ENCODE measurements at places on chromosomes 13 and 19. TPM values are rescaled to one million over a fixed set of nuclear protein-coding genes. Genes with fewer than 3 reads are reported as not detected.

- no peaks in the 10 kb centered on the region for H3K27me3 ChIP-seq
- H3K4me3 ChIP-seq = no peak overlapping the region
- no peak for DNase-seq
- H3K36me3 ChIP-seq = peaks cover 34% of the 10 kb centered on the region
- H3K4me1 ChIP-seq = no peaks in the 10 kb centered on the region
These were observed 126.7 kb downstream of the STARD13 start for GRCh38 chr13:33158816-33159215.

DNA sequence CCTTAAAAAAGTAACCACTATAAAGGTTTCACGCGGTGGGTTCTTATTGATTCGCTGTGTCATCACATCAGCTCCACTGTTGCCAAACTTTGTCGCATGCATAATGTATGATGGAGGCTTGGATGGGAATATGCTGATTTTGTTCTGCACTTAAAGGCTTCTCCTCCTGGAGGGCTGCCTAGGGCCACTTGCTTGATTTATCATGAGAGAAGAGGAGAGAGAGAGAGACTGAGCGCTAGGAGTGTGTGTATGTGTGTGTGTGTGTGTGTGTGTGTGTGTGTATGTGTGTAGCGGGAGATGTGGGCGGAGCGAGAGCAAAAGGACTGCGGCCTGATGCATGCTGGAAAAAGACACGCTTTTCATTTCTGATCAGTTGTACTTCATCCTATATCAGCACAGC lies 30.6 kb downstream of the FGF9 start:
- DNase-seq = no peak
- H3K27ac ChIP-seq = no peak overlapping the region
- H3K4me1 ChIP-seq = peaks cover 12% of the 10 kb centered on the region
- no peak overlapping the region for H3K4me3 ChIP-seq
- H3K36me3 ChIP-seq = no peaks in the 10 kb centered on the region

GRCh38 chr13:104975272-104975671 lies 1560.2 kb downstream of the EFNB2 start:
- no peak overlapping the region for H3K27ac ChIP-seq
- H3K4me3 ChIP-seq = no peak overlapping the region
- DNase-seq = no peak

GRCh38 chr13:48560657-48561337 lies 27.9 kb upstream of the RCBTB2 start:
- no peak overlapping the region for H3K4me3 ChIP-seq
- no peak for DNase-seq
- H3K4me1 ChIP-seq = no peaks in the 10 kb centered on the region
- no peaks in the 10 kb centered on the region for H3K27me3 ChIP-seq
- no peak overlapping the region for H3K27ac ChIP-seq
- H3K36me3 ChIP-seq = no peaks in the 10 kb centered on the region

- no peaks in the 10 kb centered on the region for H3K36me3 ChIP-seq
- no peak for DNase-seq
- H3K27ac ChIP-seq = no peak overlapping the region
- no peaks in the 10 kb centered on the region for H3K27me3 ChIP-seq
- H3K4me3 ChIP-seq = no peak overlapping the region
These were observed 38.2 kb downstream of the ATP12A start for GRCh38 chr13:24718192-24718965.

DNA sequence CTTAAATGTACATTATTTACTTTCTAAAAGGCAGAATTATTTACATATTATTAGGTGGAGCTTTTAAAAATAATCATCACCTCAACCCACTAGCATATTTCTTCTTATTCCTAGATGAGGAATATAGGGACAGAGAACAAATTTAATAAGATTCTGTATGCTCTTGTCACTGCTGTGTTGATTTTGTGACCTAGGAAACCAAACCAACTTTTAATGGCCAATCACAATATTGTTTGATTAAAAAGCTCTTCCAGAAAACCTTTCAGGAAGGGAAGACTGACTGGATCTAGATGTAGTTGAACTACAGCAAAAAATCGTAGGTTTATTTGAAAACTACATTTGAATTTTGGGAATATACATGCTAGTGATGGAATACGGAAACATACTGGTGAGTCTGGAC lies 91.8 kb upstream of the RAP2A start:
- H3K4me3 ChIP-seq = no peak overlapping the region
- no peaks in the 10 kb centered on the region for H3K27me3 ChIP-seq

DNA sequence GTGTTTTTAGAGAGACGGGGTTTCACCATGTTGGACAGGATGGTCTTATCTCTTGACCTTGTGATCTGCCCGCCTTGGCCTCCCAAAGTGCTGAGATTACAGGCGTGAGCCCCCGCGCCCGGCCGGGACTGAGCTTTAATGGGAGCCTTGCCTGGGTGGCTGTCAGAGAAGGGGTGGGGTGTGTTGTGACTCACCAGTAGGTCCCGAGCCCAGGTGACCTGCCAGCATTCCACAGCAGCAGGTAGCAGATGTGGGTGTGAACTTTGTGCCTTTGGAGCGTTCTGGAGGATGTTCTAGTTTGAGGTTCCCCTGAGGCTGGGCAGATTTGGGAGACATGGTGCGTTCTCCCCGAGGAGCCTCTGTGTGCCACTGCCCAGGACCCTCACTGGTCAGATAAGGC lies 7.1 kb upstream of the EPN1 start:
- H3K27ac ChIP-seq = no peak overlapping the region
- no peak for DNase-seq
- 0 out of 2 replicates have a peak, but pooled peaks cover 4% of the 10 kb centered on the region for H3K4me1 ChIP-seq
- H3K36me3 ChIP-seq = peaks cover 87% of the 10 kb centered on the region
- H3K27me3 ChIP-seq = no peaks in the 10 kb centered on the region

GRCh38 chr19:18467978-18468377 lies 30.0 kb upstream of the ISYNA1 start:
- no peak overlapping the region for H3K4me3 ChIP-seq
- no peak for DNase-seq
- no peak overlapping the region for H3K27ac ChIP-seq
- H3K4me1 ChIP-seq = peaks cover 6% of the 10 kb centered on the region

- DNase-seq = no peak
- H3K4me1 ChIP-seq = peaks cover 10% of the 10 kb centered on the region
- H3K36me3 ChIP-seq = no peaks in the 10 kb centered on the region
- H3K4me3 ChIP-seq = no peak overlapping the region
- H3K27ac ChIP-seq = no peak overlapping the region
- no peaks in the 10 kb centered on the region for H3K27me3 ChIP-seq
These were observed 18.5 kb downstream of the RFXAP start for GRCh38 chr13:36837354-36838092.

- DNase-seq = no peak
- no peak overlapping the region for H3K4me3 ChIP-seq
- H3K4me1 ChIP-seq = no peaks in the 10 kb centered on the region
- no peaks in the 10 kb centered on the region for H3K36me3 ChIP-seq
These were observed 395.8 kb upstream of the KLF12 start for GRCh38 chr13:74530011-74530410.

- H3K27ac ChIP-seq = no peak overlapping the region
- no peaks in the 10 kb centered on the region for H3K27me3 ChIP-seq
- no peak overlapping the region for H3K4me3 ChIP-seq
- DNase-seq = no peak
These were observed 165.5 kb upstream of the KLF12 start for GRCh38 chr13:74299721-74300120.

DNA sequence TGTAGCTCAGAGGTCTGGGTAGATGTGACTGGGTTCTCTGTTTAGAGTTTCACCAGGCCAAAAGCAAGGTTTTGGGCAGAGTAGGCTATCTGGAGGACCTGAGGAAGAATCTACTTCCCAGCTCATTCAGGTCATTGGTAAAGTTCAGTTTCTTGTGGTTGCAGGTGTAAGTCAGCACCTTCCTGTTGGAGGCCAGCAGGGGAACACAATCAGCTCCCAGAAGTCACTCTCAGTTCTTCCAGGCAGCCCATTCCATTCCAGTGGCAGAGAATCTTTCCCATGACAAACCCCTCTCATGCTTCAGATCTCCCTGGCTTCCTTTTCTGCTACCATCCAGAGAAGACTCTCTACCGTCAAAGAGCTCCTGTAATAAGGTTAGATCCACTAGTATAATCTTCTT lies 176.2 kb upstream of the UFM1 start:
- no peaks in the 10 kb centered on the region for H3K36me3 ChIP-seq
- no peak overlapping the region for H3K27ac ChIP-seq
- H3K4me1 ChIP-seq = no peaks in the 10 kb centered on the region
- H3K4me3 ChIP-seq = no peak overlapping the region

GRCh38 chr13:50810998-50811397 lies 32.5 kb downstream of the DLEU7 start:
- no peak overlapping the region for H3K4me3 ChIP-seq
- no peaks in the 10 kb centered on the region for H3K27me3 ChIP-seq
- H3K4me1 ChIP-seq = no peaks in the 10 kb centered on the region
- DNase-seq = no peak
- no peaks in the 10 kb centered on the region for H3K36me3 ChIP-seq

- H3K36me3 ChIP-seq = no peaks in the 10 kb centered on the region
- H3K4me3 ChIP-seq = no peak overlapping the region
- H3K27me3 ChIP-seq = no peaks in the 10 kb centered on the region
- H3K27ac ChIP-seq = no peak overlapping the region
- H3K4me1 ChIP-seq = no peaks in the 10 kb centered on the region
- DNase-seq = no peak
These were observed 282.9 kb downstream of the OLFM4 start for GRCh38 chr13:53311561-53311960.

GRCh38 chr13:108834193-108834592 lies 204.8 kb downstream of the MYO16 start:
- no peak overlapping the region for H3K4me3 ChIP-seq
- peak; percentile 51 for DNase-seq
- no peaks in the 10 kb centered on the region for H3K27me3 ChIP-seq
- peaks cover 6% of the 10 kb centered on the region for H3K4me1 ChIP-seq

DNA sequence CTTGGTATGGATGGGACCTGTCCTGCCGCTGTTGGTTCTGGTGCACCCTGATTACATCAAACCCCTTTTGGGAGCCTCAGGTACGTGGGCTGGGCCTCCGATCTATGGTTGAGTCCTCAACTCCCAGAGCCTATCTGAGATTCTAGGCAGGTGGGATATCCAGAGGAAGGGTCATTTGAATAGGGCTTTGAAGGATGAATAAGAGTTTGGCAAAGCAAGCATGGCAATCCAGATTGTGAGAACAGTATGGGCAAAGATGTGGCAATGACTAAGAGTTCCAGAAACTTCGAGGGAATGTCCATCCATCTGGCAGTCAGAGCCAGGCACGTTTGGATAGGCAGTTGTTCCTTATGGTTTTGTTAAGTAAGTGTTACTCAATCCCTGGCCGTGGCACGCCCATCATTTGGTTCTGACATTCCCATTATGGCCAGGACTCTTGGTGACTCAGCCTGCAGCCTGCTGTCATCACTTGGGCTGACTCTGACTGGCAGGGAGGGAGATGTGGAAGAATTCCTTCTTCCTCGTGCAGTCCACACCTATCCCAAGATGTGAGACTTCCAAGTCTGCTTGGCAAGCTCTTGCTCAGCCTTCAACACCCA lies 21.5 kb downstream of the CYP4F22 start:
- no peak overlapping the region for H3K27ac ChIP-seq
- peaks cover under 1% of the 10 kb centered on the region for H3K27me3 ChIP-seq
- no peak for DNase-seq
- H3K36me3 ChIP-seq = no peaks in the 10 kb centered on the region
- H3K4me1 ChIP-seq = no peaks in the 10 kb centered on the region

DNA sequence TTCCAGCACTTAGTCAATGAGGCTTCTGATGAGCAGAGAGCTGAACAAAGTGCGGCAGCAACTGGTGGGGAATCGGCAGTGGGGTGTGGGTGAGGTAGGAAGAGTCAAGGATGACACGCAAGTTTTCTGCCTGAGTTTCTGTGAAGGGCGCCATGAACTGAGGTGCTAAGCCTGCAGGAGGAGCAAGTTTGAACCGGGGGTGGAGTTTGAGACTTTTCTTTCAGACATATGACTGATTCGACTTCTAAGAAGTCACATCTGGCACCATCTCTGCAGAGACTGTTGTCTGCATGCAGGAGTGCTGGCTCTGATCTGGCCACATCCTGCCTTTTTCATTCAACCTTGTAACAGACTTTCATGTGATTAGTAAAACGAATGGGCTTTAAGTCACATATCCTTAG lies 14.8 kb upstream of the GPI start:
- H3K36me3 ChIP-seq = peaks cover 65% of the 10 kb centered on the region
- no peak overlapping the region for H3K27ac ChIP-seq
- H3K4me3 ChIP-seq = no peak overlapping the region
- no peaks in the 10 kb centered on the region for H3K4me1 ChIP-seq
- no peaks in the 10 kb centered on the region for H3K27me3 ChIP-seq

DNA sequence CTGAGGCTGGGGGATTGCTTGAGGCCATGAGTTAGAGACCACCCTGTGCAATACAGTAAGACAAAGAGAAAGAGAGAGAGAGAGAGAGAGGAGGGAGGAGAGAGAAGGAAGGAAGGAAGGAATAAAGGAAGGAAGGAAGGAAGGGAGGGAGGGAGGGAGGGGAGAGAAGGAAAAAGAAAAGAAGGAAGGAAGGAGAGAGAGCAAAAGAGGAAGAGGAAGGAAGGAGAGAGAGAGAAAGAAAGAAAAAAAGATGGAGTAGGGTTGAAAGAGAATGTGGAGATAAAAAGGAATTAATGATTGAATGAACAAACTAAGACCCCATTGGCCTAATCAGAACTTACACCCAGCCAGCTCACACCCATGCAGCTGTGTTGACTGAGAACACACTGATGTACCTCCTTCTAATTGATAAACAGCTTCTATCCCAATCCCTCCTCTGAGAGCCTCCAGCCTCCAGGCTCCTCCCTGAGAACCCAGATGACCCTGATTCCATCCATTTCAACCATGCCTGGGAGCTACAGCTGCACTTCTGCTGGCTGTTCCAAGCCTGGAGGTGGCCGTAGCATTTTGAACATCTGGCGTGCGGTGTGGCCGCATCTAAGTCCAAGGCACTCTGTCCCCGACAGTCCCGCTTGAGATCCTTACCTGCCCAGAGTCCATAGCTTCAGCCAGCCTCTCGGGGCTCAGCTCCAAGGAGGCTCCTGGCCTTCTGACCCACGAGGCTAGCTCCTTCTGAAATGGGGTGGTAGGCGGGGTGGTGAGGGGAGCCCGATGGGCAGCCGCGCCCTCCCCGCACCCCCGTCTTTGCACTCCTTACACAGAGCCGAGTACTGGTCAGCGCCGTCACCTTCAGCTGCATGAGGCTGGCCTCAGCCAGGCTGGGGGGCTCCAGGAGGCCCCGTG lies 1.1 kb downstream of the PRODH2 start:
- H3K27me3 ChIP-seq = peaks cover 24% of the 10 kb centered on the region
- H3K4me1 ChIP-seq = no peaks in the 10 kb centered on the region
- DNase-seq = no peak
- H3K27ac ChIP-seq = no peak overlapping the region
- H3K4me3 ChIP-seq = no peak overlapping the region

The ZNF564 gene
- total RNA-seq = 5.4 TPM

The GNA15 gene
- total RNA-seq = not detected

The ZNF845 gene
- total RNA-seq = 9.5 TPM

The SWSAP1 gene
- total RNA-seq = 0.38 TPM

The ACP7 gene
- not detected for total RNA-seq

The KLF2 gene
- total RNA-seq = 15.2 TPM

The B3GNT8 gene
- total RNA-seq = not detected
